A673 (cell line): ENCODE measurements at places on chromosomes 5 and 9.

DNA sequence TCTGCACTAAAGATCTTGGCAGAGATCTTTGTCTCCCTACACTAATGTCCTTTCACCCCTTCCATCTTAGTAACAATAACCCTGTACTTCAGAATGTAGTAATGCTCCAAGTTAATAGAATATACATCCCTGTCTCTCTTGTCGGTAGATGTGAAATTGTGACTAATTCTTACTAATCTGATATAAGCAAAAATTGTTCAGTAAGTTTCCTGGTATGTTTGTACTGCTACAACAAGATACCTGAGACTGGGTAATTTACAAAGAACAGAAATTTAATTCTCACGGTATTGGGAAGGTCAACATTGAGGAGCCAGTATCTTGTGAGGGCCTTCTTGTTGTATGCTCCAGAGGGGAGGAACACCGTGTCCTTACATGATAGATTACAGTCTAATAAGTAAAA lies 1686.6 kb upstream of the CDH9 start:
- no peak for DNase-seq

- DNase-seq = no peak
These were observed 37.4 kb downstream of the GLT6D1 start for GRCh38 chr9:135601988-135602387.

DNA sequence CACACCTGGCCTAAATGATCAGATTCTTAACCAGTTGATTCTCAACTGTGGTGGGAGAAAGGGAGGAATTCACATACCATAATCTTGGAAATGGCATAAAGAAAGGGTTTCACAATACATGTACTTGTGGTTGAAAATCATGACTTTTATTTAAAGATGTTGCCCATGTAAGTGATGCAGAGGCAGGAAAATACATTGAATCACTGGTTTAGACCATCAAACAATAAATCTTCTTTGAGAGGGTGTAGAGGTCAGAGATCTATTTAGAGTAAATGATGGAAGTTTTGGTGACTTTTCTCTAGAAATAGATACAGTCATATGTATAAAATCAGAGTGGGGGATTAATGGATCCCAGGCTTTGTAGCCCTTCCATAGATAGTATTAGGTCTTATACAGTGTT lies 15.4 kb downstream of the NDUFS4 start:
- no peak for DNase-seq

DNA sequence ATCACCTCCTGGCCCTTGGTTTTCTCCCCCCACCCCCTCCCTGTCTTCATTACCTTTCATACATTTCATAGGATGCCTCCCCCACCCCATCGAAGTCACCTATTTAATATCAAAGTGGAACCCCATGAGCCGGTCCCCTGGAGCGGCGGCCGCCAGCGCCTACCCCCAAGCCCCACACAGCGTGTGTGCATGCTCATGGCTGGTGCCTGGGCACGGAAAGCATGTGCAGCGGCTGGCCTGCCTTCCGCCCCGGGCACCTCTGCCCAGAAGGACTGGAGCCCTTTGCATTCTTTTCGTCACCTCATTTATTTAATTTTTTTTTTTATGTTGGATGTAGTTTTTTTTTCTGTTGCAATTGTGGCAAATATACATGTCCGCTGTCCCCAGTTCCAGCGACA lies 116.2 kb downstream of the WNK2 start:
- DNase-seq = no peak

DNA sequence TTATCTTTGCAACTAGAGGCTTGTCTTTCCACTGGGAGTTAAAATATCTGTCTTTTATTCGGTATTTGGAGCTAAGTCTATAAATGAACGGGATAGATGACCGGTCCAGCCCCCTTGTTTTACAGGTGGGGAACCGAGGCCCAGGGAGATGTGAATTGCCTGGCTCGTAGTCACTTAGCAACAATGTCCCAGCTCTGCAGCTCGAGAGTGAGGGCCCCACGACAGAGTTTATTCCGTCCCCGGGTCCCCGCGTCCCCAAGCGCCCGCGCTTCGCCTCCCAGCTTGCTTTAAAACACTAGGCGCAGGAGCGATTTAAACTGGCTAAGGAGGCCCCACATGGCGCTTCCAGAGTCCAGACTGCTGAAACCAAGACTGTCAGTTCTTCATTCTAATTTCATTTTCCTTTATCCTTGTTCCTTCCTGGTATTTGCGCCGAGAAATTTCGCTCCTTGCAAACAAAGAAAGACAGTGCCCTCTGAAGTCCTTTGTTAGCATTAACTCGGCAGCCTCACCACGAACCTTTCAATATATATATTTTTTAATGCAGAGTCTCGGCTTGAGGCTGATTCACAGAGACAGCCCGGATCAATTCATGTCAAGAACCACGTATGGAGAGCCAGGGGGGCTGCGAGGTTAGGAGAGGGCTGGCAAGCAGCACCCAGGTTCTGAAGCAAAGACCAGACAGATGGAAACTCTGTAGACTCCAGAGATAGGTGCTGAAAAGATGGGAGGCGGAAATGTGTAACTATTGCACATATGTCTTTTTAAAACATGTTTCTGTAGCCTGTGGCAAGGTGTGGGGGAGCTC lies 1.4 kb upstream of the ENC1 start:
- peak; percentile 89 for DNase-seq
